ENCODE measurements at places on chromosomes 3 and 15.

DNA sequence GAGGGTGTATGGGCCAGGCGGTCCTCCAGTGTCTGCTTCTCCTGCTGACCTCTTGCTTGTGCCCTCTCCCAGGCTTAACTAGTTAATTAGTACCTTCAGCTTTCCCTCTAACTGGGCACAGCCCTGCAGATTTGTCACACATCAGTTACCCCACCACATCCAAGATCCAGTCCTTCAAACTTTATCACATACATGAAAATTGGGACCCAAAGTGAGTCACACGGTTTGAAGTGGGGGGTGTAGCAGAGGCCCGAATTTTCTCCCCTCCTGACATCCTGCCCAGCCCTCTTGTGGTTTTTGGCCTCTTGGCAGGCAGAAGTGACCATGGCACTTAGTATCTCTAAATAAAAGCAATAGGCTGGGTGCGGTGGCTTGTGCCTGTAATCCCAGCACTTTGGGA lies 3.9 kb downstream of the MAPKAPK3 start:
- no peak for DNase-seq

DNA sequence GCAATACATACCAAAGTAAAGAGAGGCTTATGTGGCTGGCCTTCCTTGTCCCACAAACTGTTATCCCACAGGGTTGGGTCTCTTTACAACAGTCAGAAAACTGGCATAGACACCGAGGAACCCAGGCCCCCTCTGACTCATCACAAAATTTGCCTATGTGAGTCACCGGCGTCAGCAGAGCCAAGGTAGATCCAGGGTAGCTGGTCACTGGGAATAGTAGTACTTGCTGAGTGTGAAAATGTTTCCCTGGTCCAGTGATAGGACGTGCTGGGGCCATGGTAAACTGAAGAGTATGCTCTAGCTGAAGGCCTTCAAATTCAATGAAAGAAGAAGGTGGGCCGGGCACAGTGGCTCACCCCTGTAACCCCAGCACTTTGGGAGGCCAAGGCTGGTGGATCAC lies 27.1 kb upstream of the SKIL start:
- DNase-seq = no peak

GRCh38 chr3:98536456-98537017 lies 4.8 kb downstream of the GPR15 start:
- DNase-seq = no peak

DNA sequence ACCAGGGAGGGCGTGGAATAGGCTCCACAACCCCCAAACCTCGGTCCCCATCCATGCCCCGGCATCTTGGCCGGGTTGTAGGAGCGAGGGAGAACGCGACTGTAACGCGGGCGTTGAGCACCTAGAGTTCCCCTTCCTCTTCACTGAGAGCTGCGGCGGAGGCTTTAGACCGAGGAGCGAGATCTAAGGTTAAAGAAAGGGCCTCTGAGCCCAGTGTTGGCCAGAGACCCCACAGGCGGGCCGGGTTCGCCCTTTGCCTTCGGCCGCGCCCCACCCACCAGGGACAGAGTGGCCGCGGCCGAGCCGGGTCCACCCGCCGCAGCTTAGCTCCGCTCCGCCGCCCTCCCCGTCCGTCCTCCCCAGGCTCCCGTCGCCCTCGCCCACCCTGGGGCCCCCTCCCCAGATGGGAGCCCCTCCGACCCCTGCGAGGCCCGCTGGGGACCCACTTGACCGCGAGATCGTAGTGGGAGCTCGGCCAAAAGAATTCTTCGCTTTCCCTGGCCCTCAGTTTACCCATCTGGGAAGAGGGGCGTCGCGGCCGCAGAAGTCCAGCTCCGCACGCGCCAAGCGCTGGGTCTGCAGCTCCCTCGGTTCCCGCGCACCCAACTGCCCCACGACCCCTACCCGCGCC lies 425 bp downstream of the ANPEP start:
- DNase-seq = no peak

- no peak for DNase-seq
Observed at GRCh38 chr3:87761341-87761740, 297.5 kb downstream of the CGGBP1 start.

DNA sequence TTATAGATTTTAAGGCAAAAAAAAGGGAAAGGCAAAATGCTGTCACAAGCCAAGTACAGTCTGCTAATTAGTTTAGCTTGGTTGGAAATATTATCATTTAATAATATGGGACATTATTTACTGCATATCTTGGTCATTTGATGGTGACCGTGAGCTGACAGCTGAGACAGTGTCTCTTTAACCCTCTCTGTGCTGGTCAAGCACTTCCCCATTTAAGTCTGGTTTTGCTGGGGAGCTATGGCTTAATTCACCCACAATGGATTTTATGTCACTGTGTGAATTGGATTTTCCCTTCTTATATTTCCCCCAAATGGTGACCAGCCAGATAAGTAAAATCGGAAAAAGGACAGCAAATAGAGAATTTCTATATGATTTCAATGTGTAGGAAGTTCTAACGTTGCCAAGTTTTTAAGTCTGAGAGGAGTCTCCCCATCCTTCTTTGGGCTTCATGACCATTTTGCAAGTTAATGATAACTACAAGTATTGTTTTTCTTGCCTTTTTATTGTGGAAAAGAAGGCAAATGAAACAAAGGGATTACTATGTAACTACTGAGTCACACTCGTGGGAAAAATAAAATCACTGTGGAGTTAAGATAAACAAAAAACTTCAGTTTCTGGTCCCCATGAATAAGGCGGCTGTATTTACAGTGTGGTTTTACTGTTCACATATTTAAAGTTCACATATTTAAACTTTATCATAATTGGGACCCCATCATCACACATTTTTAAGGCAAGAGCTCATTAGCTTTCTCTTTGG lies 373.5 kb downstream of the NR2F2 start:
- DNase-seq = no peak

GRCh38 chr3:178584722-178585380 lies 48.6 kb downstream of the KCNMB2 start:
- DNase-seq = no peak

- no peak for DNase-seq
Observed at GRCh38 chr3:155323063-155323666, 29.7 kb upstream of the STRIT1 start.

DNA sequence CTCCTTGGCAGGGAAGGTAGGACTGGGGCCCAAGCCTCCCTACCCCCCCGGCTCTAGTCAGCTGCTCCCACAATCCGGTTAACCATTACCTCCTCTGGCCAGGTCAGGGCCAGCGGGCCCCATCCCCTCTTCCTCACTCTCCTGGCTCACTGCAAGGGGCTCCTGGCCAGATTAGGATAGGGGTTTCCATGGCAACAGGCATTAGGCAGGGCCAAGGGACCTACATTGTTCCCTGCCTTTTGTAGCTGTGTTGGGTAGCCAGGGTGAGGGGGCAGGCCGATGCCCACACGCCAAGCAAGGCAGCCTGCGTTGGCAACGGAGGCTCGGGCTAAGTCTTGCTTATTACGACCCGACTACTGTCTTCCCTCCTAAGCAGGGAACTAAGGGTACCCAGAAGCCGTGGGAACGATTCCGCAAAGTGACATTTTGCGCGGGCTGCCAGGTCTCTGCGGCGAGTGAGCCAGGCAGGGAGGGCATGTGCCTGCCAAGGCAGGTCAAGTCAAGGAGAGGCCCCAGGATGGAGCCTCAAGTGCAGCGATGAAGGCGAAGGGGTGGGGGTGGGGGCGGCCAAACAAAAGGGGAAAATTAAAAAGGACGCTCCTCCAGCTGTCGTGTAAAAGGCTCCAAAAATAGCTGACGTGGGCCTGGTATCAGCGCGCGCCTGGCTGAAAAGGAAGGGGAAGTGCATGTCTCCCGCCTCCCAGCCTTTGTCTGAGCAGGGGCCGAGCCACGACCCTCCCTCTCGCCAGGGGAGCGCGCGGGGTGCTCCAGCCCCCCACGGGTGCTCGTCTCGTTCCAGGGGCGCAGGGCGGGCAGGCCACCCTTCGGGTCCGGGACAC lies 919 bp downstream of the IDH2 start:
- peak; percentile 81 for DNase-seq

DNA sequence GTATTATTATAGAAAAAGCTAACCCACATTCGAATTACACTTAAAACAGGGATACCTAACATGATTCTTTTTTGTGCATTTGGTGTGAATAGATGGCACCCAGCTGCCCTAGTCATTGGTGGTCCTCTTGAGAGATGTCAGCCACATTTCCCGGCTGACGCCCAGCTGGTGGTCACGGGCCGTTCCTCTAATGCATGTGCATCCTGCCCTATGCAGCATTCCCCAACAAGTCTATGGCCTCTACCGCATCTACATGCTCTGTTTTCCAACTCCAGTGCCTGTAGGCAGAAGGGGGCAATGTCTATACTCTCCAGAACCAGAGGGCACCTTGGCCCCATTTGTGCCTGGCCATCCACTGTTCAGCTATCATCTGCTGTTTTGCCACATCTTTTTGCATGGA lies 78.6 kb upstream of the PRICKLE2 start:
- no peak for DNase-seq

- DNase-seq = no peak
Observed at GRCh38 chr3:169389211-169389924, 274.1 kb downstream of the MECOM start.
